Stimulated activated CD4-positive, alpha-beta T cell treated with anti-CD3 and anti-CD28 coated beads, Interleukin-2, amount 100 ng/mL, for 24 hours (primary cell): ENCODE measurements at places on chromosomes 13 and 19.

DNA sequence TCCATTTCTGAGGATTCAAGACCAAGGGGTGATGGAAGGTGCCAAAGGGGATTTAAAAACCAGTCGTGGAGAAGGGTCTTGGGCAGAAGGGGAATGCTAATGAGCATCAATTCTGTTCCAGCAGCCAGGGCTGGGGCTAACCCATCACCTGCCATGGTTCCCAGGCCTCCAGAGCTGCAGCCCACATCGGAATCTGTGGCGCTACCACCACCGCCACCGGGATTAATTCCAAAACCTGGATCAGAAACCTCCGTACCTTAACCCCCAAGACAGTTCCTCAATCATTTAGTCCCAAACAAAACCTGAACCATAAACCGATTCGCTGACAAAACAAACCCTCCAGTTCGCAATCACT lies 583 bp downstream of the ZNF615 start:
- no peak for DNase-seq

DNA sequence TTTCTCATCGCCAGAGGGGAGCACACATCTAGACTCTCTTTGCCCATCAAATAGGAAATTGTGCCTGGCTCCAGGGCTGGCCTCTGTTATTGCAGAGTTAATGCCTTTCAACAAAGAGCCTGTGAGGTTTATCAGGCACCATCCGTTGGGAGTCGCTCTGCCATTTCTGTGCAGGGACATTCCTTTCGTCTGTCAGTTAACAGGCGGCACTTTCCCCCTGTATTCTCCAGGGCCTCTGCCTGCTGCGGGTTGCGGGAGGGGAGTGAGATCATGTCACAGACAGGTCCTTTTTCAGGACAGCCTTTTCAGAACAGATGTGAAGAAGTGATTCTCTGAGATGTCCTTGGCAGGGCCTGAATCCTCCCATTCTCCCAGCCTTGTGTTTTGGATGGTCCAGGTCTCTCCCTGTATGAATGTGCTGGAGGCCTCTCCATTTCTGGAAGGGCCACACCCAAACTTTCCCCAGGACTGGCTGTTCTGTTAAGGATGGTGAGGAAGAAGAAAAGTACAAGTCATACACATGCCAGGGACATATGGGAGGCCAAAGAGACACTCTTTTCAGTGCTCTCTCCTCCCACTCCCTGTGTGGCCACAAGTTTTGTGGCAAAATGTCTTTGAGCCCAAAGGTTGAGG lies 14.9 kb downstream of the SERP2 start:
- no peak for DNase-seq

- DNase-seq, result peak; percentile 47
Observed at GRCh38 chr19:12833738-12834565, 427 bp downstream of the RTBDN start.

GRCh38 chr19:21608571-21608970 lies 103.2 kb downstream of the ZNF429 start:
- DNase-seq, result no peak

- DNase-seq, result no peak
Observed at GRCh38 chr13:27259831-27260230, 8.5 kb downstream of the RPL21 start.

GRCh38 chr13:27117158-27117557 lies 54.5 kb downstream of the USP12 start:
- DNase-seq, result no peak

GRCh38 chr19:2550431-2551171 lies 74.7 kb downstream of the GADD45B start:
- DNase-seq, result no peak

- DNase-seq, result no peak
Observed at GRCh38 chr13:32616883-32617511, 30.7 kb downstream of the PDS5B start.

- no peak for DNase-seq
Observed at GRCh38 chr19:31002518-31003244, 346.6 kb downstream of the TSHZ3 start.

DNA sequence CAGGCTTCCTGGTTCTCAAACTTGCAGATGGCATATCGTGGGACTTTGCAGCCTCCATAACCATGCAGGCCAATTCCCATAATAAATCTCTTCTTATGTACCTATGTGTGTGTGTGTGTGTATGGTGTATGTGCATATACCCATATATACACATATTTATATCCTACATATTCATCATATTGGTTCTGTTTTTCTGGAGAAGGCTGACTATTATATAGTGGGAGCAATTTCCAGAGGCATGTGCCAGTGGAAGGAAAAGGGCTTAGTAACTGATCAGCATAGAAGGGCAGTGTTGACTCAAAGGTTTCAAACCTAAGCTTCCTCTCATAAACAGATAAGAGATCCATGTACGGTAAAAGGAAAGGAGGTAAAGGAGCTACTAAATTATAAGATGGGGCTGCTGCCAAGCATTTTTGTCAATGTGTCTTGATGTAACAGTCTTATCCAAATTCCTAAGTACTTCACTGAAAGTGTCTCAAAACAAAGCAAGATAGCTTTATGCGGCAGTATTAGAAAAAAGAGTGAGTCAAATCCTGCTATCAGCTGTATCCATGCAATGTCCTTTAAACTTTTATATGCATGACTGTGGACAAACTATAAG lies 432.1 kb downstream of the TBC1D4 start:
- no peak for DNase-seq

DNA sequence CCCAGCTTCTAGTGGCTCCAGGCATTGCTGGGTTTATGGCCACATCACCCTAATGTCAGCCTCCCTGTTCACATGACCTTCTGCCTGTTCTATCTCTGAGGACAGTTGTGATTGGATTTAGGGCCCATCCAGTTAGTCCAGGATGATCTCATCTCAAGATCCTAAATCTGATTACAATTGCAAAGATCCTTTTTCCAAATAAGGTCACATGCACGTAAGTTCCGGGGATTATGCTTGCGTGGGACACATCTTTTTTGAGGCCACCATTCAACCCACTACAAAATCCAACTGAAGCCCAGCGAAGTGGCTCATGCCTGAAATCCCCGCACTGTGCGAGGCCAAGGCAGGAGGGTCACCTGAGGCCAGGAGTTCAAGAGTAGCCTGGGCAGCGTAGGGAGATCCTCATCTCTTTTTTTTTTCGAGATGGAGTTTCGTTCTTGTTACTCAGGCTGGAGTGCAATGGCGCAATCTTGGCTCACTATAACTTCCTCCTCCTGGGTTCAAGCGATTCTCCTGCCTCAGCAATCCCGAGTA lies 12.3 kb downstream of the PLD3 start:
- no peak for DNase-seq

DNA sequence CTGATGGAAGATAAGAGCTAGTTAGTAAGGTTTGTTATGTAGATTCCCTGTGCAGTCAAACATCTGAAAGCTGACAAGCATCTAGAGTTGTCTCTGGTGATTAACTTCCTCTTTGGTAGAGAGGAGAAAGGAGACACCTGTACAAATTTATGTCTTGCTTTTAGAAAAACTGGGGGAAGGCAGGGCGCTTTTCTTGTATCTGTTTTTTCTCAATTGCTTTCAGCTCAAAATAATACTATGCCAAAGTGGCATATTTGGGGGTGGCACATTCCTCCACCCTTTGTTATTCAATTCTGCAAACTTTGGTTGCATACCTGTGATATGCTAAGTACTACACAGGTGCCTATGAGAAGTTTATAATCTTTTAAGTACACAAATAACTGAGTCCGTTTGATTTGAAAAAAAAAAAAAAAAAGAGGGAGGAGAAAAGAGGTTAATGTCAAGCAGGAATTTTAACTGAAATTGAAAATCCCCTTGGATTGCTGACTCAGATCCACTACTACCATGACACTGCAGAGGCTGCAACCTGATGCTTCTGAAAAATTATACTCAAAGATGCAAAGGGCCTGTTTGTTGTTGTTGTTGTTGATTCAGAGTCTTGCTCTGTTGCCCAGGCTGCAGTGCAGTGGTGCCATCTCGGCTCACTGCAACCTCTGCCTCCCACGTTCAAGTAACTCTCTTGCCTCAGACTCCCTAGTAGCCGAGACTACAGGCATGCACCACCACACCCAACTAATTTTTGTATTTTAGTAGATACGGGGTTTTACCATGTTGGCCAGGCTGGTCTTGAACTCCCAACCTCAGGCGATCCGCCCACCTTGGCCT lies 164.8 kb upstream of the NBEA start:
- no peak for DNase-seq

GRCh38 chr19:8832132-8833021 lies at the start of the genes MBD3L1 and ZNF558:
Gene MBD3L1 (plus strand): TSS chr19:8832377. CDS start chr19:8842679, 10,302 bp downstream.
Gene ZNF558 (minus strand): TSS chr19:8832304. CDS start chr19:8822659, 9,645 bp downstream.
- peak; percentile 100 for DNase-seq

- peak; percentile 47 for DNase-seq
Observed at GRCh38 chr19:38932425-38933179, 1.9 kb downstream of the MRPS12 start.

DNA sequence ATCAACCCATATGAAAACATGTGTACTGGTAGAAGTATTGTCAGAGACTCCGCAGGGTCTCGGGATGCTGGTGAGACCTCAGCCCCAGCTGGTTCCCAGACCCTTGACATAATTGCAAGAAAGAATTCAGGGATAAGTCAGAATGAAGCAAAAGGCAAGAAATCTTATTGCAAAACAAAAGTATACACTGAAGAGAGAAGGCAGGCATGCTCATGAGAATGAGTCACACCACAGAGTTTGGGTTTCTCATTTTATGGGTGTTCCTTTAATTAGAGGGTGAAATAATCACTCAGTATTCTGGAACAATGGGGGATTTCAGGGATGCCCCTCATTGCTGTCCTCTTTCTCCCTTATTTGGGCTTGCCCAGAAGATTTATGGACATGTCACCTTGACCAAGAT lies 1423.8 kb upstream of the MIR17HG start:
- DNase-seq, result no peak

GRCh38 chr19:30371161-30371836 lies 885 bp upstream of the ZNF536 start:
- DNase-seq, result no peak
